ENCODE measurements at places on chromosomes 1 and 21.

DNA sequence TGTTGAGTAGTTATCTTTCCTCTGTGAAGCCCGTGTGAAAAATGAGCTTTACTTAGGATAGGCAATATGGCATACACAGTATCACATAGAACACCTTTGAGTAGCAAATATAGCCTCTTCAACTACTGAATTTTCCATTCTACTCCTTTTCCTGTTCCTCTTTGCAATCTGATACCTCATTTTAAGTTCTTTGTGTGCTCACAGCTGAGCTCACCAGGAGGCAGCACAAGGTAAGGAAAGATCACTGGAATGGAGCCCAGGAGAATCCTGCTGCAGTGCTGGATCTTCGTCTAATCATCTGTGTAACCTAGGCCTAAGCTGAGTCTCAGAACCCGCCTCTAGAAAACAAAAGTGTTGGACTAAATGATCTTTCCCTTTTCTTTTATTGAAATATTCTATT is 171.0 kb downstream of the LRRC40 start:
- no peaks in the 10 kb centered on the region for H3K36me3 ChIP-seq
- no peak overlapping the region for H3K27ac ChIP-seq
- no peaks in the 10 kb centered on the region for H3K27me3 ChIP-seq

DNA sequence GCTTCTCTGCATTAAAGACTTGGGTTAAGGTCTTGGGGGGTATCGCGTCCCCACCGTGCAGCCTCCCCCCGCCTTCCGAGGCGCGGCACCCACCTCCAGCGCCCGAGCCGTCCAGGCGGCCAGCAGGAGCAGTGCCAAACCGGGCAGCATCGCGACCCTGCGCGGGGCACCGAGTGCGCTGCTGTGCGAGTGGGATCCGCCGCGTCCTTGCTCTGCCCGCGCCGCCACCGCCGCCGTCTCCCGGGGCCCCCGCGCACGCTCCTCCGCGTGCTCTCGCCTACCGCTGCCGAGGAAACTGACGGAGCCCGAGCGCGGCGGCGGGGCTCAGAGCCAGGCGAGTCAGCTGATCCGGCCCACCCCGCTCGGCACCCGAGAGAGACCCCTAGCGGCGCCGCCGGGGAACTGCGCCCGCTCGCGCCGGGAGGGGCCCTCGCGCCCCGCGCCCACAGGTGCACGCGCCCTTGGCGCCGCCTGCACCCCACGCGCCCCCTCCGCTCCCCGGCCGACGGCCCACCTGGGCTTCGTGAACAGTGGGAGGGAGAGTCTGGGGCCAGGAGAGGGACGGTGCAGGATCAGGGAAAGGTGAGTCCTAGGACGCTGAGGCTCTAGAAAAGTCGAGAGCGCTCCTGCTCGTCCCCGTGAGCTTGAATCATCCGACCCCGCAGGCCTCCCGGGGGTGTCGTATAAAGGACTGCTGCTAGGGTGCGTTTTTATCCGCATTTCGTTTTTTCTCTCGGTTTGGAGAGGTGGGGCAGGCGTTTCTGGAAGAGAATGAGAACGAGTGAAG is at the start of gene APP:
TSS of gene APP (minus strand) at position 300 of the 787 bp plus-strand sequence. CDS start at position 150, 150 bp downstream.
- DNase-seq, result peak; percentile 85
- H3K36me3 ChIP-seq, result no peaks in the 10 kb centered on the region
- no peaks in the 10 kb centered on the region for H3K27me3 ChIP-seq
- peak within 1 kb of the TSS; percentile 83 for H3K4me3 ChIP-seq
- no peak within 1 kb of the TSS for H3K27ac ChIP-seq

GRCh38 chr1:154765970-154766369 is 104.1 kb downstream of the KCNN3 start:
- DNase-seq, result no peak
- no peaks in the 10 kb centered on the region for H3K27me3 ChIP-seq

DNA sequence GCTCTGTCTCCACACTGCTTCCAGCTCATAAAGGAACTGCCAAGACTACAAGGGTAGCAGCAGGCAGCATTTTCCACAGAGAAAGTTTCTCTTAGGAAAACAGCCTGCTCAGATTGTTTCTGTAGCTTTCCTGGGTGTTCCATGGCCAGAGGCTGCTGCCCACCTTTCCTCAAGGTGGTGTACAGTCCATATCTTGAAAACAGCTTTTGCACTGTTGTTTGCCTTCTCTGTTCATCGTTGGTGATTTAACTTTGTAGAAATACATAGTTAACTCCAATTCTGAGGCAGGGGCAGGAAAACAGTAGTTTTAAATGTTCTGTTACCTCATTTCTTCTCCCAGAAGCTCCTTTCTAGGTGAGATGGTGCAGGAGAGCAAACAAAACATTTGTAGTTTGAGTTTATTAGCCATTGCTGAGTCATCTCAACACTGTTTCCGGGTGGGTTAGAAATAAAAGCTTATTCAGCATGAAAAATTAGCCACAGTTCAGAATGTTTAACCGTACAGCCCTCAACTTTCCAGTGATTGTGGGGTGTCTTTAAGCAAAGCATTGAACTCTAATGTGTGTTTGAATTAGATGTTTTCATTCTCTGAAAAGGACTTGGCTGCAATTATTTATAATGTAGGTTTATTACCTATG is 41.7 kb downstream of the DIP2A start:
- peak overlapping the region; percentile 4 for H3K27ac ChIP-seq
- H3K27me3 ChIP-seq, result no peaks in the 10 kb centered on the region
- no peak for DNase-seq
- H3K4me1 ChIP-seq, result peaks cover 17% of the 10 kb centered on the region
- H3K4me3 ChIP-seq, result no peak overlapping the region
